Activated CD8-positive, alpha-beta memory T cell treated with anti-CD3 and anti-CD28 coated beads for 4 hours (primary cell): ENCODE measurements at places on chromosomes 7 and 10.

DNA sequence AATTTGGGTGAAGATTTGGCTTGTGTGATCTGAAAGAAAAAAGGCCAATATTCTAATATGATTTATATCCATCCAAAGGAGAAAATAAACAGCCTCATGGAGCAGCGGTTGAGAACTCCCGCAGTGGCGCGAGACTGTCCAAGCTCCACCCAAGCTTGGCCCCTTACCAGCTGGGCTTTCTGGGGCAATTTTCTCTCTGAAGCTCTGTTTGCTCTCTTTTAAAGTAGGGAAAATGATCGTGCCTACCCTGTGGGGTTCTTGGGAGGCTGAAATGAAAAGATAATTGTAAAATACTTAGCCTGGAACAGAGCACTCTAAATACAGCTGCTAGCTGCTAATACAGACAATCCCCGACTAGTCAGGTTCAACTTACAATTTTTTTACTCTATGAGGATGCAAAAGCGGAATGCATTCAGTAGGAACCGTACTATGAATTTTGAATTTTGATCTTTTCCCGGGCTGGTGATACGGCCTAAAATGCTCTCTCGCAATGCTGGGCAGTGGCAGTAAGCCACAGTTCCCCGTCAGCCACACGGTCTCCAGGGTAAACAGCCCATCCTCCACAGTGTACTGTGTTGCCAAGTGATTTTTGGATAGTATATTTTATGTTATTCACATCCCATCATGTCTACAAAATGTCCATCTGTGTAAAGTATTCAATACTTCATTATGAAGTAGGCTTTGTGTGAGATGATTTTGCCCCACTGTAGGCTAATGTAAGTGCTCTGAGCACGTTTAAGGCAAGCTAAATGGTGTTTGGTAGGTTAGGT, 137.7 kb downstream of the CHN2 start:
- DNase-seq, result no peak

DNA sequence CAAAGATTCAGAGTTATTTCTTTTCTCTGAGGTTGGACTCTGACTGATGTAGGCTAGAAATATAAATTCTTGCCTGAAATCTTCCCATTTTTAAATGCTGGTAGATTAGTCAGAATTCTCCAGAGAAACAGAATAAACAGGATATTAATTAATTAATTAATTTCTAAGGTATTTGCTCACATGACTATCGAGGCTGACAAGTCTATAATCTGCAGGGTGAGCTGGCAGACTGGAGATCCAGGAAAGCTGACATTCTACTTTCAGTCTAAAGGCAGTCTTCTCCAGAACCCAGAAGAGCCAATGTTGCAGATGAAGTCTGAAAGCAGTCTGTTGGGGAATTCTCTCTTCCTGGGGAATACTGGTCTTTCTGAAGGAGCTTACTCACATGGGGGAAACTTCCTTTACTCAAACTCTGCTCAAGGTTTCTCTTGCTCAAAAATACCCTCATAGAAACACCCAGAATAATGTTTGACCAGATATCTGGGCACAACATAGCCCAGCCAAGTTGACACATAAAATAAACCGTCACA, 189.7 kb downstream of the KIF20B start:
- no peak for DNase-seq

GRCh38 chr7:66238773-66239466, 33.8 kb downstream of the TPST1 start:
- DNase-seq, result no peak

DNA sequence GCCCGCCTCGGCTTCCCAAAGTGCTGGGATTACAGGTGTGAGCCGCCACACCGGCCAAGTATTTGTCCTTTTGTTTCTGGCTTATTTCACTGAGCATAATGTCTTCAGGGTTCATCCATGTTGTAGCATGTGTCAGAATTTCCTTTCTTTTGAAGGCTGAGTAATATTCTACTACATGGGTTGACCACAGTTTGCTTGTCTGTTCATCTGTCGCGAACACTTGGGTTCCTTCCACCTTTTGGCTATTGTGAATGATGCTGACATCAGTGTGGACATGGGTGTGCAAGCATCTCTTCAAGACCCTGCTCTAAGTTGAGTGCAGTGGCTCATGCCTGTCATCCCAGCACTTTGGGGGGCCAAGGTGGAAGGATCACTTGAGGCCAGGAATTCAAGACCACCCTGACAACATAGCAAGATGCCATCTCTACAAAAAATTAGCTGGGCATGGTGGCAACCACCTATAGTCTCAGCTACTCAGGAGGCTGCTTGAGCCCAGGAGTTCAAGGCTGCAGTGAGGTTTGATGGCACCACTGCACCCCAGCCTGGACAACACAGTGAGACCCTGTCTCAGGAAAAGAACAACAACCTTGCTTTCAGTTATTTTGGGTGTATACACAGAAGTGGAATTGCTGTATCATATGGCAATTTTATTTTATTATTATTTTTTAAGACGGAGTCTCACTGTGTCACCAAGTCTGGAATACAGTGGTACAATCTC, 17.0 kb downstream of the CHST12 start:
- DNase-seq, result no peak
